ENCODE measurements at places on chromosomes 5 and 9.

DNA sequence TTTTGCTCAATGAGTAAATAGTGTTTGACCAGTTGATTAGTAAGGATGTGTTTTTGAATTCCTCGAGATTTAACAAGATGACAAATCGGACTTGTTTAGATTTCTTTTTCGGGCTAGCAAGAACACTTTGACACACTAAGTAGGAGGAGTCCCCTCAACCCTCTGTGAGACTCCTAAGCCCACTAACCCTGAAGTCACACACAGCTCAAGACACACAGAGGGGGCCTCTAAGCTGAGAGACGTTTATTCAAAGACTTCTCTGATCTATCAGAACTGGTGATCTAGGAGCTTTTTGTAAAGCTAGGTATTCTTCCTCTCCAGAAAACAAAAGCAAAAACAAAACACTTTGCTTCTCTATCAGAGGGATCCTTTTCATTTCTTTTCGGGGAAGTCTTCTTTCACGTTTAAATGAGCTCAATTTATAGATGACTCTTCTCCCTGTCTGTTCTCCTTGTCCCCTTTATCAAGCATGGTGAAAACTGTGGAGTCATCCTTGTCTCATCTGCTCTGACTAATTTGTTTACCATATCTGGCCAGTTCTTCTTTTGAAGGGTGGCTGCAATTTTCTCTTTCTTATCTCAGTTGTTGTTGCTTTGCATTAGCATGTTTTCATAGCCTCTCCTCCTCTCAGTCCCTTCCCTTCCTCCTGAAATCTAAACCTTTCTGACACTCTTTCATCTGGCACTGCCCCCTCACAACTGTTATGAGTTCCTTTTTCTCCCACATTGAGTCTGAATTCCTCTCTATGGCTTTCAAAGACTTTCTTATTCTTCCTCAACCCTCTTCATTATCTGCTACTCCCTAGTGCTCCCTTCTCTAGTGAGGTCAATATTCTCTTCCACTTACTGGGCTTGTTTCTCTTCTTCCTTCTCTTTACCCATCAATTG, 68.5 kb upstream of the RAI14 start:
- DNase-seq = no peak

- no peak for DNase-seq
These were observed 310.9 kb downstream of the ACTL7B start for GRCh38 chr9:108544866-108545265.

DNA sequence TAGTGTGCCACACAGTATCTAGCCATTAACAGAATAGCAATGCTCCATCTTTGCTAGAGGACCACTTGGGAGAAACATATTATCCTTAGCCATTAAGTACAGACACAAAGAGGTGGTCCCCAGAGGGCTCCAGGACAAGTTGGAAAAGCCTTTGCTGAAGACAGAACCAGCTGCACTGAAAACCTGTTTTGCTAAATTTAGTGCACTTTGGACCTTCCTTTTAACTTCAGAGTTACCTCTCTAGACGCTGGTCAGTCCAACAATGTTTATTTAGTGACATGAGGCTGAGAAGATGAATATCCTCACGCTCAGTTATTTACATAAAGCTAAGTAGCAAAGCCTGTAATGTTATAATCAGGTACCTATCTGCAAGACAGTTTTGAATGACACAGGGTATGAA, 265.0 kb upstream of the ZNF608 start:
- DNase-seq = no peak

- no peak for DNase-seq
These were observed 229.0 kb downstream of the ACTL7B start for GRCh38 chr9:108626743-108627142.

DNA sequence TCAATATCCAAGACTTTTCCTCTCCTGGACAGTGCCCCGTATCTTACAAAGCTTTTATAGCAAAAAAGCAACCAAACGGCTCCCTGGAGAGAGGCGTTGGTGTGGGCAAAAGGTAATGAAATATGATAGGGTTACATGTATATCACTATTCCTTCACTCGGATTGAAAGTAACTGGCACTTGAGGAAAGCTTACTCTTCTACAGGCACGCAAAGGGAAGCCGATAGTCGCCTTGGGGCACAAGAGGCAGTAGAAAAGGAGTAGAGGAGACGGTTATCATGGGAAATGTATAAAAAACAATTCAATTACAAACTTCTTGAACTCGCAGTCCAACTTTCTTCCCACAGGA, 1.1 kb downstream of the DIAPH1 start:
- DNase-seq = no peak

- DNase-seq = no peak
These were observed 14.8 kb downstream of the NCS1 start for GRCh38 chr9:130186839-130187522.

DNA sequence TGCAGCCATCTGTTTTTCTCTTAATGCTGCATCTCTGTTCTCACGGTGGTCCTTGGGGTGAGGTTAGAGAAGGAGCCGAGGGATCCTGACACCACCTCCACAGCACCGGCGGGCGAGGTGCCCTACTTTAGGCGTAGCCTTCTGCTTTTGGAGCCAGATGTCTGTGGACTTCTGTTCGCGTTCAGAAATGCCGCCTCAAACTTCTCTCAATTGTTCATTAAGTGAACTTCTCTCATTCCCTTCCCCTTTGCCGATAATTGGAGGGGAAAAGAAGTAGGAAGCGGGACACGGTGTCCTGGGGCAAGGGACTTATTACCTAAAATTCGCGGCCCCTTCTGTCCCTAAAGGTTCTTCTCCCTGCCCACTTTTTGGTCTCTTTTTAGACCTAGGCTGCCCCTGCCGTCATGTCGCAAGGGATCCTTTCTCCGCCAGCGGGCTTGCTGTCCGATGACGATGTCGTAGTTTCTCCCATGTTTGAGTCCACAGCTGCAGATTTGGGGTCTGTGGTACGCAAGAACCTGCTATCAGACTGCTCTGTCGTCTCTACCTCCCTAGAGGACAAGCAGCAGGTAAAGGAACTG, 455 bp downstream of the KIF20A start:
- no peak for DNase-seq

DNA sequence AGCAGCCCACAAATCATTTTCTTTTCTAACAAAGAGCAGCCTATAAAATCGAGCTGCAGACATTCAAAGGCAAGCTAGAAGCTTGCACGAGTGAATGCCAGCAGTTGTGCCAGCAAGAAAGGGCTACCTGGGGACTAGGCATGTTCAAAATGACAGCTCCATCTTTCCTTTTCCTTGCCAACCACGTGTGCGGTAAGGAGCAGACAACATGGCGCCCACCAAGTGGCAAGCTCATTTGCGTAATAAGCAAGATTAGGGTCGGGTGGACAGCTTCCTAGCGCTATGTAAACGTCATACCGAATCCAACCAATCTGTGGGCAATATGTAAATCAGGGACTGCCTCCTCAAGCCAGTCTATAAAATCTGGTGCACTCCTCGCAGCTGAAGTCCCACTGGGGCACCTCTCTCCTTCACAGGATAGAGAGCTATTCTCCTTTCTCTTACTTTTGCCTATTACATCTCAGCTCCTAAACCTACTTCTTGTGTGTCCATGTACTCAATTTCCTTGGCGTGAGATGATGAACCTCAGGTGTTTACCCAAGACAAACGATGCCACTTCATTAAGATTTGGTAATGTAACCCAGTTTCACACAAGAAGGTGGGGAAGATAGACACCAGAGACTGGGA, 22.5 kb upstream of the SPARC start:
- DNase-seq = no peak

GRCh38 chr5:77337246-77337645, 126.8 kb downstream of the PDE8B start:
- DNase-seq = no peak

DNA sequence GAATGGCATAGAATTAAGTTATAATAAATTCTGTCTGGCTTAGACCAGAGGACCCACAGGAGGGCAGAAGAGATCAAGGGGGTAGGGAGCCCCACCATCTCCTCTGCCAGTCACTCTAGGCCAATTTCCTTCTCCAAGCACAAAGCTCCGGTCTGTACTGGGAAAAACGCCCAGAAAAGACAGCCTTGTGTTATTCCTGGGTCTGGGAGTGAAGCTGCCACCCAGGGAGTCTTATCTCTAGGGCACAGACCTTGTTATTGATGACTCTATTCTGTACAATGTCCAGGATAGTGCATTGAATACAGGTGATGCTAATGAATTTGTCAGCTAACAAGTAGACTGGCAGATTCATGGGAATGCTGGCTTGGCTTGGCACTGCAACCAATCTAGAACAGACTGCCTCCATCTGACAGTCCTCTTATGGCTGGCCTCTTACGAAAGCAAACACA, 60.7 kb downstream of the MED27 start:
- no peak for DNase-seq

DNA sequence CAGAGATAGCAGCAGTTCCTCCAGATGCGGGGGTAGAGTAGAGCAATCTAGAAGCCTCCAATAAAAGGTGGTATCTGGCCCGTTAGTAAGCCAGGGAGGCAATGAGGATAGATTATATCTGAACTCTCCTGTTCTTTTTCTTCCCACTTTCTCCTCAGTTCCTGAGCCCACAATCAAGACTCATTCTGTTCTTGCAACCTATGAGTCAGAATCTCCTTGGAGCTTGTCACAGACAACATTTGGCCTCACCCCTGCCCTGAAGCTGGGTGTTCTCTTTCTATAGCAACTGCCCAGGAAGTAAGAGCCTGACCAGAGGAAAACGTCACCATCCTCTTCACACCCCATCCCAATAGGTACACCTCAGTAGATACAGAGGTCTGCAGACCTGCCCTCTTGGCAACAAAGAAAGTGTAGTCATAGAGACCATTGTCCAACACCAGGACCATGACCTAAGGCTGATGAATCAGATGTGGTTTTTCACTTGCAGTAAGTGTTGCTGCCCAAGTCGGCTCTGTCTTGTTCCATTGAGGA, 76.3 kb upstream of the PCA3 start:
- DNase-seq = no peak

- DNase-seq = no peak
These were observed 96.1 kb upstream of the IER5L start for GRCh38 chr9:129273941-129274684.

GRCh38 chr5:150473673-150474358, 24.3 kb upstream of the RPS14 start:
- DNase-seq = no peak

DNA sequence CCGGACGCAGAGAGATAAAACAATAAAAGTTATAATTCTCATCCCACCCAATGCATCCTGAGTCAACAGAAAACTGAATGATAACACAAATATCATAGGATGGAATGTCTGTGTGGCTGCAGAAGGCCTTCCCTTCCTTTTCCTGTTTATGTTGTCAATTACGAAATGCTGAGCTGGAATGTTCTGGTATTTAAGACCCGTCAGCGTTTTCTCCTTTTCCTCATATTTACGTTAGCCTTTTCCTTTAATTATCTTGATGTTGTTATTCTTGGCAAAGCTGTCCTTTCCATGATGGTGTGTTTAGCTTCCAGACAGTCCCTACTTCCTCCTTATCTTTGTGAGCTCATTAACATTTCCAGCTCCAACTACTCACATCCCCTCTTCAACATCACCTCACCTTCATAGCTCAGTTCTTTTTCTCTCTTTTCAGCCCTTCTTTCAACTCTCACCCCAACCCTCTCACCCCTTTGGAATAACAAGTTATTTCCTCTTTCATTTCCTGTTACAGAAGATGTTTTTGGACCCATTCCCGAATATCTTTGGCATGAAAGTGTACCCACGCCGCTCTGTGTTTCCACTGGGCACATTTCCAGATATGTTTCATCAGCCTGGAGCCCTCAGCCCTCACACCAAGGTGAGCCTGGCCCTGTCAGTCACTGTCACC, 221.6 kb downstream of the NR2F1-AS1 start:
- no peak for DNase-seq

GRCh38 chr5:36417668-36418067, 116.0 kb upstream of the RANBP3L start:
- DNase-seq = no peak

- DNase-seq = no peak
These were observed 229.5 kb downstream of the KIAA0825 start for GRCh38 chr5:94388773-94389514.

DNA sequence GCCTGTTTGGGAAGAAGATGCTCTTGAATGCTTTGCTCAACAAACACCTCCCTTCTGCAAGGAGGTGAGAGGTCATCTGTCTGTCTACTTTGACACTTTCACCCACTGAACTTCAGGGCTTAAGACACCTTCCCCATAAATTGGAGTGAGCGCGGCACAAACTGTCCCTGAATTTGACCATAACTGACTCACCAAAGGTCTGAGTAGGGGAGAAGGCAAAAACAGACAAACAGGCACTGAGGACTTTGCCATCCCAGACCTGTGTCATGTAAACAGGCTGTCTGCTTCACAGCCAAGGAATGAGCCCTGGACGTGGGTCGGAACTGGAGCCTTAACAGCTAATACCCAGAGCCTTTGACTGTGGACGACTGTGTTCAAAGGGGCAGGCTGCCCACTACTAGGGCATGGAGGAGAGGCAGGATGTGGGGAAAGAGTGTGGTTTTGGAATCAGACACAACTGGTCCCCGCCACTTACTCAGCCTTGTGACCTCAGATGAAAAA, 320.9 kb upstream of the KLF4 start:
- DNase-seq = no peak

DNA sequence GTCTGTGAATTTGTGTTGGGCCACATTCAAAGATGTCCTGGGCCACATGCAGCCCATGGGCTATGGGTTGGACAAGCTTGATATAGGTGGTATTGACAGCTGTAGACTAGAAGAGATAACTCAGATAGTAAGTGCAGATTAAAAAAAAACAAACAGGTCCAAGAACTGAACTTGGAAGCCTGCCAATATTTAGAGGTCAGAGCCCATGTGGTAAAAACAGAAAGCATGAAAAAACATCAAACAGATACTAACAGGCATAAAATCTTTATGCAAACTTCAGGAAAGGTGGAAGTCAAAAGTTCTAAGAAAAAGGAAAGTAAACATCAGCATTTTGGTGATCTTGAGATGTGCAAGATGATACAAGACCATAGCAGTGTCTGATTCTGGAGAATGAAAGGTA, 155.1 kb upstream of the NR4A3 start:
- DNase-seq = no peak

- no peak for DNase-seq
These were observed 419.9 kb downstream of the CCDC171 start for GRCh38 chr9:15972760-15973159.
